ENCODE measurements at places on chromosomes 1 and 21.

- no peak for DNase-seq
These were observed 27.5 kb downstream of the ATP1B1 start for GRCh38 chr1:169133801-169134502.

DNA sequence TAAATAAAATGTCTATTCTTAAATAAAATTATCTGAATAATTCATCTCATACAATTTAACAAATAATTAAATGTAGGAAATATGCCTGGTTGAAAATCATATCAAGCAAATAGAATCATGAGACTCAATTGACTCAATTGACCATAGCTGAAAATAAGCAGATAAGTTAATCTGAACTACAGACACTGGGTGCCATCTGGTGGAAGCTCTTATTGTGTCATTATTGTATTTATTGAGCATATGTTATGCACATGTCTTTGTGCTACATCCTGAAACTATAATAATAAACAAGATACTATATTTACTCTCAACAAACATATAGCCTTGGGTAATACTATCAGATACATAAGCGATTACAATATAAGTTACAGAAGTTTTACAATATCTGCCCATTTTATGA, 41.0 kb downstream of the BRINP3 start:
- no peak for DNase-seq

DNA sequence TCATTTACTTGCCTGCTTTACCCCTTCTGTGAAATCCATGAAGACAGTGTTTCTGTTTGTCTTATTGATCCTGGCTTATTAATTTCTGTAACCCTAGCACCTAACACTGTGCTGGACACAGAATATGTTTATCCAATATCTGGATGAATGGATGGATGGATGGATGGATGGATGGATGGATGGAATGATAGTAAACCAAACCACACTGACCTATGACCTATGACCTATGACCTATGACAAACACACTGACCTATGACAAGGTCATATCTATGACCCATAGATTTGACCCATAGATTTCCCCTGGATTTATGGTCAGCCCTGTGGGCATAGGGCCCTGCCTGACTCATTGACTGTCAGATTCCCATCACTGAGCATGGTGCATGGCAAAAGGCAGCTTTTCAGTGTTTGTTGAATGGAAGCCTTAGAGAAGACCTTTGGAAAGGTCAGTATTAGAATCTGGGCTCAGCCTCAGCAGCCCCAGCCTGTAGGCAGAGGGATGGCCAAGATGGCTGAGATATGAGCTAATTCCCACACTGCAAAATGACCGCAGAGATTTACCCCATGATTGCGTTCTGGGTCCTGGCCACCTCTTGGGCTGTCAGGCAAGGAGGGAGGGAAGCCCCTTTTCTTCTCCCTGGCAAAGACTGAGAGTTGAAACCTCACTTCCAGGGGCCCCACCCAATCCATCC, 24.6 kb downstream of the IGSF21 start:
- no peak for DNase-seq

GRCh38 chr1:190262538-190262937, 215.1 kb downstream of the BRINP3 start:
- no peak for DNase-seq

DNA sequence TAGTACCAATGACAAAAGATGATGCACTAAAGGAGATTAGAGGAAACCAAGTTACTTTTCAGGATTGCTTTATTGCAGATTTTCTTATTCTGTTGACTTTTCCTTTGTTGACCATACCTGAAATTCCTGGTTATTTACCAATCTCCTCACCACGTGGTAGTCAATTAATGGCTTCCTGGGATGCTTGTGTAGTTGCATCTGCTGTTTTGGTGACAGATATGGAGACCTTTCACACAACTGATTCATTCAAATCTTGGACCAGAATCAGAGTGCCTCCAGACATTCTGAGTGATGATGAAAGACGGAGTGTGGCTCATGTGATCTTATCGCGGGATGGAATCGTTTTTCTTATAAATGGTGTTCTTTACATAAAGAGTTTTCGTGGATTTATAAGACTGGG, 91.3 kb downstream of the CATSPERE start:
- DNase-seq: no peak

- DNase-seq: no peak
These were observed 171.1 kb upstream of the CSF3R start for GRCh38 chr1:36653850-36654249.

DNA sequence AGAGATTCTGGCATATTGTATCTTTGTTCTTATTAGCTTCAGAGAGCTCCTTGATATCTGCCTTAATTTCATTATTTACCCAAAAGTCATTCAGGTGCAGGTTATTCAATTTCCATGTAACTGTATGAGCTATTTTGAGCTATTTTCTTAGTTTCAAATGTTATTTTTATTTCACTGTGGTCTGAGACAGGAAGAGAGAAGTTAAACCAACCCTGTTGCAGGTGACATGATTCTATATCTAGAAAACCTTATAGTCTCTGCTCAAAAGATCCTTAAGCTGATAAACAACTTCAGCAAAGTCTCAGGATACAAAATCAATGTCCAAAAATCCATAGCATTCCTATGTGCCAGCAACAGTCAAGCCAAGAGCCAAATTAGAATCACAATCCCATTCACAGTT, 1644.0 kb upstream of the B3GALT2 start:
- DNase-seq: no peak

DNA sequence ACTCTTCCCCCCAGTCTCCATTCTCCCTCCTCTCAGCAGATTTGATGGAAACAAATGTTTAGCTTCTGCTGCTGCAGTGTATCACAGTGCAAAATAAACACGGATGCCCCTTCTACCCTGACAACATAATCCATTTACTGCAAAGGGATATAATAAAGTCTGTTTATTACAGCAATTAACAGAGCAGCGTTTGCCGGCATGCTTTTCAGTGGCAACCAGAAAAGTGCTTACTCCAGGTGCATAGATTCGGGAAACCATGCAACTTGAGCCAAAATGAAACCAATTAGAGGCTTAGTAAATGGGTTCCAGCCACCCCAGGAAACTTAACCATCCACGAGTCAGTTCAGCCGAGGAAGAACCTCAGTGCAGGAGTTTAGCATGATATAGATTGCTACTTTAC, 12.9 kb upstream of the LEMD1 start:
- no peak for DNase-seq

GRCh38 chr1:223695941-223696340, 16.4 kb upstream of the CAPN2 start:
- no peak for DNase-seq

- no peak for DNase-seq
These were observed 790 bp upstream of the TMEM54 start for GRCh38 chr1:32901823-32902534.

DNA sequence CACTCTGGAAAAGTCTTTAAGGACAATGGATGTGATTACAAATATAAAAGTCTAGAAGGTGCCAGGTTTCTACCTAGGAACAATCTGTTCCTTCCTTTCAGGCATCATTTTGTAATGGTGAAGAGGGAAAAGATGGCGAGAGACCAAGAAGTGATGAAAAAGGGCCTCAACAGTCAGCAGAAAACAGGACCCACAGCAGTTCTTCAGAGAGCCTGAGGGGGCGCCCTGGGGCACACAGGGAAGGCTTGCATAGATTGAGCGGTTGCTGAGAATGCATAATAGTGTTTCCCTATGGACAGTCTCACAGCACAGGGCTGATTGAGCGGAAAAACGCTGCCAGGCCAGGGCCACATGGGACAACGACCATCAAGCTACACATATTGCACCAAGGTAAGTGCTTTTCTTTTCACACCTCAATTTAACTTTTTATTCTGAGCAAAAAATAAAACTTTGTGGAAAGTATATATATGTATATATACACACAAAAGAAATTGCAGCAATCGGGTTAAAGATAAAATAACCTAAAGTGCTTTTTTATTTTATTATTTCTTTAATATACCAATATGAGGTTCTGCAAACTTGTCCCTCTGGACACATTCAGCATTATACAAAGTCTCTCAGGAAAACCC, 3.1 kb upstream of the YRDC start:
- DNase-seq: peak; percentile 73
